ENCODE measurements at places on chromosomes 11 and 22.

DNA sequence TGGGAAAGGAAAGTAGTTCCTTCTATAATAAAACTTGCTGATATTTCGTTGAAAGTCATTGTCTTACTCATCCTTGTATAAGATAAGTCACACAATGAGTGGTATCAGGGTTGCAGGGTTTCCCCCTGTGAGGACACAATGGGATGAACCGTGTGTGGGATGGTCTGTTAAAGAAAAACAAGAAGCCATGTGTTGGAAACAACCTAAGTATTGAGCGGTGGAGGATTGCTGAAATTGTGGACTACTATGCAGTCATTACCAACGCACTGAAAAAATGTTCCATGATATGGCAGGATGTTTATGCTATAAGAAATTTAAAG is 28.6 kb downstream of the PTPRJ start:
- no peak for DNase-seq

DNA sequence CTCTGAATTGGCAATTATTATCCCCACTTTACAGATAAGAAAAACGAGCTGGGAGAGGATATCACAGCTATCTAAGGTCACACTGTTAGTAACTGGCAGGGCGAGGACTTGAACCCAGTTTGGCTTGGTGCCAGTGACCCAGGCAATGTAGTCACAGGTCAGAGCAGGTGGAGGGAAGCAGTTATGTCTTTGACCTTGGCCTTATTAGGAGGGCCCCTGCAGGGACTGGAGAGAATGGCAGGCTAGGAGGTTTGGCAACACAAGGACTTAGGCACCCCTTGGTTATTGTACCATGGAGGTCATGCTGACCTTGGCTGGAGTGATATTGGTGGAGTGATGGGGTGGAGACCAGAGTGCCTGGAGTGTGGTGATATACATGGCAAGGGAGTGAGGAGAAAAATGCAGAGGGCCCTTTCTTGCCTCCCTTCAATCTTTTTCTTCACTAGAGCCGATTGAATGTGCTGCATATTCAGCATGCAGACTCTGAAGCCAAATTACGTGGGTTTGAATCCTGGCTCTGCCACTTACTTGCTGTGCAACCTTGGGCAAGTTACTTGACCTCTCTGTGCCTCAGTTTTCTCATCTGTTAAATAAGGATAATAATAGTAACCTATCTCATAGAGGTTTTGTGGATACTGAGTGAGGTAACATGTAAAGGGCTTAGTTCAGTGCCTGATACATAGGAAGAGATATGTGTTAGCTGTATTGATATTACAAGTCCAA is 92.7 kb upstream of the TBCEL start:
- DNase-seq = no peak

DNA sequence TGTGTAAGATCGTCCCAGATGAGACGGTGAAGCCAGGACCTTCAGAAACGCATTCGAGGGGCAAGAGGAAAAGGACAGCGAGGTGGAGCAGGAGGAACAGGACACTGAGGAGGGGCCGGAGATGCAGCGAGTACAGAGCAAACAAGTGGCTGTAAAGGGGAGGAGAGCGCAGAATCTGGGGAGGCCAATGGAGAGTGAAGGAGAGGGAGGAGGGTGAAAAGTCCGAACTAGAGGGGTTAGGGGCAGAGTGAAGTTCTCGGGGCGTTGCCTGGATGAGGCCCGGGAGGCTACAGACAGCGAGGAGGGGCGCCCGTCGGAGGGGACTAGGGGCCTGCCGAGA is 8.8 kb upstream of the PPIL2 start:
- DNase-seq = no peak

- DNase-seq = no peak
Measured at GRCh38 chr22:29218758-29219408, 13.2 kb downstream of the EMID1 start.

DNA sequence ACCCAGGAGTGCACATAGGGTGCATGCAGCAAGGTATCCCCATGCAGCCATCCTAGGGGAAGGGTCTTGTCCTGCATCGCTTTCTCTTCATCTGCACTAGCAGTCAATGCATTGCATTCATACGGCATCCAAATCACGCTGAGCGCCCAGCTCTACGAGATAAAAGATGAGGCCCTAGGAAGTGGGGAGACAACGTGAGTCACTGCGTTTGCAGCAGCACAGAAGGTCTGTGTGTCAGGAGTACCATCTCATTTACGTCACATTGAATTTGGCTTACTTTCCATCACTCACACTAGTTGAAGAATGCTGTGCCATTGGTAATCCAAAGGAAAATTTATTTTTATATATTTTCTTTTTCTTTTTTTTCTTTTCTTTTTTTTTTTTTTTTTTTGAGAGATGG is 2.5 kb upstream of the ST14 start:
- DNase-seq = no peak

DNA sequence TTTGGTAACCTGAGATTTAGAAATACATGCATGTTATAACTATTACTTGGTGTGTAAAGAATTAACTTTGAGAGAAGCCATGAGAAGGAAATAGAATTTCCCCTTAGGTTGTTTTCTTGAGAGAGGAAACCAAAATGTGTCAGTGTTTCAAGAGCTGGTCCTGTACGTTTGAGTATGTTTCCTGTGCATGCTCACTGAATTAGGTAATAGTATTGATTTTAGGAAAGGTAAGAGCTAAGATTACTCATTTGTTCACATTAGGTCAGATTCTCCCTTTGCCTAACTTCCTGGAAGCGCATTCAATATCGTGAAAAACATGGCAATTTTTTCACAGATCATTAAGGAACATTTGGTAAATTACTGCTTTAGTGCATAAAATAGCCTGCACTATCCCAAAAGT is 49.3 kb upstream of the RDX start:
- no peak for DNase-seq

GRCh38 chr11:78310500-78310909 is 107.1 kb downstream of the GAB2 start:
- no peak for DNase-seq

DNA sequence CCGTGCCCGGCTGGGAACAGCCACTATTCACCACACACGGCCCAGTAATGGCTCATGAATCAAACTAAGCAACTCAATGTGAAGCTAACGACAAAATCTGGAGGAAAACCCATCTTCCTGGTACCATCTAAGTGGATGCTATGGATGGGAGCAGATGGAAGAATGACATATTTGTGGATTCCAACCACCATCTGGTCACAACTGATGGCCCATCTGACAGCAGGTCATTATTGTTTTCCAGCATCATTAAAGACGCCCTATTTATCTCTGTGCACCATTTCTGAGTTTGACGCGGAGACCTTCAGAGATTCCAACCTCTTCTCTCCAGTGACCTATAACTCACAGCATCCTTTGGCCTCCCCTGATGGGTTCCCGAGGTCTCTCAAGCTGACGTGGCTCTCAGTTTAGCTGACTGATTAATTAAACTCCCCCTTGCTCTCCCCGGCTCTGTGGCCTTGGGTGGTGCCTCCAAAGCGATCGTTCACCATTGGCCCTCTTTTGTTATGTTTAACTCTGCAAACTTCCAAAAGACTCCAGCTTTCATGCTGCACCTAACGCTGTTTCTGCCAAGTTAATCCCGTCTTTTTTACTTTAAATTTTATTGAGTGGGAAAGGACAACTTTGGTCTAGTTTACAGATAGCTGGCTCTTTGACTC is 1514.4 kb downstream of the BRD1 start:
- no peak for DNase-seq
